Stimulated activated CD8-positive, alpha-beta memory T cell treated with anti-CD3 and anti-CD28 coated beads, Interleukin-12 subunit alpha, Interleukin-12 subunit beta, amount 100 ng/mL, for 4 hours (primary cell): ENCODE measurements at places on chromosomes 6 and 20.

GRCh38 chr6:109768485-109768884 is 77.4 kb downstream of the FIG4 start:
- no peak for DNase-seq

- no peak for DNase-seq
Observed at GRCh38 chr20:63322146-63322932, 29.4 kb downstream of the COL20A1 start.

GRCh38 chr20:25470045-25470444 is 62.6 kb downstream of the GINS1 start:
- DNase-seq, result no peak

GRCh38 chr6:97218912-97219311 is 64.1 kb downstream of the MMS22L start:
- no peak for DNase-seq

DNA sequence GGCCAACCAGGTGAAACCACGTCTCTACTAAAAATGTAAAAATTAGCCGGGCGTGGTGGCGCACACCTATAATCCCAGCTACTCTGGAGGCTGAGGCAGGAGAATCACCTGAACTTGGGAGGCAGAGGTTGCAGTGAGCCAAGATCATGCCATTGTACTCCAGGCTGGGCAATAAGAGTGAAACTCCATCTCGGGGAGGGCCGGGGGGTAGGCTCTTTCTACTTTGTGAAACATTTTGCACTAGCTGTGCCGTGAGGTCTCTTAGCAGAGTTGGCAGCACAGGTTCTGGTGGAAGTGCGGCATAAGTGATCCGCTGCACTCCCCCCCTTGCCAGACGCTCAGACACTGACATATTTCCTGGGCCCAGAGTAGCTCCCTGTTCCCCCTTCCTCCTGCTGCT is 24.5 kb downstream of the PSMG4 start:
- DNase-seq, result no peak

GRCh38 chr6:140178935-140179334 is 804.5 kb upstream of the CITED2 start:
- no peak for DNase-seq

DNA sequence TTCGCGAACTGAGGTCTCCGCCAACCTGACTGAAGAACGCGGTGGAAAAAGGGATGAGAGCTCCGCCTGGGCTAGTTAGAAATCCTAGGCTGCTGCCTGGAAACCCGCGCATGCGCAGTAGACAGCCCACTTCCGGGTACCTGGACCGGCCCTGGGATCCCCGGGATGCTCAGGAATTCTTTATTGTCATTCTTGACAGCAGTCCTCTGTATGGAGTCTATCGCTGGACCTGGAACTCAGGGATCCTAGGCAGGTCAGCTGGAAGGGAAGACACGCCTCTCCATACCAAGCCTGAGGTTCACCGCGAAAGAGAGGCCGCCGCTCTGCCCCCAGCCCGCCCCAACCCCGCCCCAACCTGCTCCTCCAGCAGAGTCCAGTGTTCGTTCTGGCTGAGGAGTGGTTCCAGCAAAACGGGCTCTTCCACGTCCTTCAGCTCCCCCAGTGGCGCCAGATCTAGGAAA is 1379.2 kb upstream of the DEFB115 start:
- no peak for DNase-seq

GRCh38 chr6:108576709-108577108 is 16.0 kb downstream of the FOXO3 start:
- DNase-seq, result no peak

GRCh38 chr6:119201480-119201879 is 123.0 kb upstream of the FAM184A start:
- no peak for DNase-seq

GRCh38 chr20:46222521-46223007 is 85.7 kb downstream of the CDH22 start:
- no peak for DNase-seq

DNA sequence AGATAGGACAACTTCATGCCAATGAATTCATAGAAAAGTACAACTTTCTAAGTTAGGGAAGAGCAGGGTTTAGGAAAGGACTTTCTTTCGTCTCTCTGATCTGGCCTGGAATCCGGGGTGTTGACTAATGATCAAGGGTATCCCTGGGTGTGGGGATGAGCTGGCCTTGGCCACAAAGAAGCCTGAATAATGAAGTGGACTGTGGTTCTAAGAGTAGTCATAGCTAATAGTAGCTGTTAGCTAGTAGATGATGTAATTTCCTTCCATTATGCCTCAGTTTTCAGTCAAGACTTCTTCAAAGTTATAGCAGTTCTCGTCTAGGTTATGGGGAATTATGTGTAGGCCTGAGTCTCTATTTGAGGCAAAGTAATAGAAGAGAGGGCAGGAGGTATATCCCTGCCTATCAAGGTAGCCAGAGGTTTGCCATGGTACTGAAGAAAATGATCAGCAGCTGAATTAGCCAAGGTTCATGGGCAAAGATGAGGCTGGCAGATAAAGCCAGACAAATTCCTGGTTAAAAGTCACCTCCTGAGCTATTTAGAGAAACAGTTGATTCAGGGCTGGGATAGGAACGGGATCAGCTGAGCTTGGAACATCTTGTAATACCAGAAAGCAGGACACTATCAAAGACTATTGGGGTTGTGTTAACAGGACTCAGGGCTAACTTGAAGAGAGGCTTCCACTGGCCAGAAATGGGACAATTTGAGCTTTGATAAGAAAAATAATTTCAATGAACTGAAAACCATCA is 18.7 kb upstream of the TRPC4AP start:
- DNase-seq, result no peak

GRCh38 chr6:77466055-77466450 is 2.8 kb upstream of the HTR1B start:
- no peak for DNase-seq

GRCh38 chr6:31053873-31054272 is 43.6 kb downstream of the MUC22 start:
- no peak for DNase-seq

DNA sequence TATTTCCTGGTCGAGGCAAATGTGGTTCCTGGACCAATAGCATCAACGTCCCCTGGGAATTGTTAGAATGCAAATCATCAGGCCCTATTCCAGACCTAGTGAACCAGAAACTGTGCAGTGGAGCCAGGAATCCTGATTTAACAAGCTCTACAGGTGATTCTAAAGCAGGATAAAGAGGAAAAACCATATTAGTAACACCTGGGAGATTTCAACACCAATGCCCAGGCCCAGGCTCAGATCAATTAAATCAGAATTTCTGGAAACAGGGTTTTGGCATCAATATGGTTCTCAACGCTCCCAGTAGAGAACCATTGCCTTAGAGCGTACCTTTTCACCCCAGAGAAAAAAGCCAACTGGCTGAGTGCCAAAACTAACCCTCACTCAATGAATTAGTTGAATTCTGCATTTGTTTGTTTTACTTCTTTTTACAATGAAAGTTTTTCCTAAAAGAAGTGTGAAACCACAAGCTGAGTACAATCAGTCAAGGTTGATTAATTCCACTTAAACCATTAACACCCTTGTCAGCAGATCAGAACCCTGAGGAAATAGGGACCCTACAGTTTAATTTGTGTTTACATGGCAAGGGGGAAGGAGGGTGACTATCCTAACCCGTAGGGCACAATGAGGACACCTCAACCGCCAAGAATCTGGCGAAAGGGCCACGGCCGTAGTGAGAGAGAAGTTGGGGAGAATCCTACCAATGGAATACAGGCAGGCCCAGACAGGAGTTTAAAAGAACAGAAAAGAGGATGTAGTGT is 34.9 kb upstream of the LOC128125822 start:
- no peak for DNase-seq

GRCh38 chr20:2872459-2873009 is 747 bp upstream of the PTPRA start:
- DNase-seq, result peak; percentile 55

GRCh38 chr6:21143645-21144044 is 449.9 kb upstream of the SOX4 start:
- no peak for DNase-seq

- no peak for DNase-seq
Observed at GRCh38 chr6:3905945-3906845, 57.0 kb downstream of the FAM50B start.

DNA sequence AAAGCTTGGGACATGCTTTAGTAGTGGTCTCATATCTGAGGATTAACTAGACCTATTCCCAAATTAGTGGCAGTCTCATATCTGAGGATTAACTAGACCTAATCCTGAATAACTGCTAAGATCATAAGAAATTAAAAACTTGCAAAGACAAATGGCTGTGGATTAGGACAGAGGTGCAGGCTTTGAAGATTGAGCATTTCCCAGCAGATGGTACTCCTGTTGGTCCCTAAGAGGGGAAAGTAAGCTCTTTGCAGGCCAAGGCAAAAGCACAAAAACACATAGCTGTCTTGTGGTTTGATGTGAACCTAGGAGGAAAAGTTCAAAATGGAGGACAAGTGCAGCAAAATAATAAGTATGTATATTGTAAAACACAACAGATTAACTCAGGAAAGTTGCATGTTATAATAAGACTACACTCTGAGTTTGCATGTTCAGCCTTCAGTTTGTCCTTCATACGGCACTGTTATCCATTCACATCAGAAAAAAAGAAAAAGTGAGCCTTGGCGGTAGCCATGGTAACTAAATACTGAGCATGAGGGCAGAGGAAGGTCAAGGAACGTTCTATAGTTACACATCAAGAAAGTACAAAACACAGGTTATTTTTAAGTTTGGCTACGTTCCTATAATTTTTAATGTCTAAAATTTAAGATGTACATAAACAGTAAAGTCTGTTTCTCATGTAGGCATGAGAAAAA is 62.8 kb downstream of the FILIP1 start:
- no peak for DNase-seq

- DNase-seq, result no peak
Observed at GRCh38 chr20:36895036-36895435, 19.1 kb downstream of the TLDC2 start.

DNA sequence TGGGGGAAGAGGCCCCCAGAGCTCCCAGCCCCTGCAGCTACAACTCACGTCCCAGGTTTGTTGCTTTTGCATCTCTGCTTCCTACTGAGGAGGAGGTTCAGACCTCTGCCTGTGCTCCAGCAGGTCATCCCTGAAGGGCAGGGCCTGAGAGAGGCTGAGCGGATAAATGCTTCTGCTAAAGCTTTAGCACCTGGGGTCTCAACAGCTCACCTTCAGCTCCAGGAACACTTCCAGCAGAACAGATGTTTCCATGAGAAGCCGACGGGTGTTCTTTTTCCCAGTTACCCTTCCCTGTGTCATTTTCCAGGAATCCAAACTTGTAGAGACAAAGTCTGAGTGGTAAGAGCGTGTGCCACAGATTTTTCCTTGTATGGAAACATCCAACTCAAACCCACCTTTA is 208.8 kb downstream of the TBC1D7 start:
- DNase-seq, result no peak

DNA sequence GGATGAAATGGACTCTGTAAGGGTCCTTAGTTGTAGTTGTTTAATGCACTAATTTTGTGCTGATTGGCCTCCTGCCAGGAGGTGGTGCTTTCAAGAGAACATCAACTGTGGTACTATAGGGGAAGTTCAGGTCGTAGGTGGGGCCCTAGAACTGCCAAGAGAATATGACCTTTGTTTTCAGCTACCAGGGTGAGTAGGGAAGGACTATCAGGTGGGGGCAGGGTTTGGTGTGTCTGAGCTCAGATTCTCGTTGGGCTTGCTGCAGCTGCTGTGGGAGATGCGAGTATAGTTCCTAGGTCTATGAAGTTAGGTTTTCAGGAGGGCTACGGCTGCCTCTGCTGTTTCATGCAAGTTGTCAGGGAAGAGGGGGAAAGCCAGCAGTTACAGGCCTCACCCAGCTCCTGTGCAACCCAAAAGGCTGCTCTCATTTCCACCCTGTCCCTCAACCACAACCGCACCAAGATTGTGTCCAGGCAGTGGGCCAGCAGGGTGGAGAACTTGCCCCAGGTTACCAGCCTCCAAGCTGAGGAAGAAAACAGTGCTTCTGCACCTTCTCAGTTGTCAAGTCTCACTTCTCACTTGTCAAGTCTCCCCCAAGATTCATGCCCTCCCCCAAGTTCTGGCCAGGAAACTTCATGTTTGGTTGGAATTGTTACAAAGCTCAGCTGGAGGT is 626.5 kb upstream of the MAP3K7 start:
- DNase-seq, result no peak

DNA sequence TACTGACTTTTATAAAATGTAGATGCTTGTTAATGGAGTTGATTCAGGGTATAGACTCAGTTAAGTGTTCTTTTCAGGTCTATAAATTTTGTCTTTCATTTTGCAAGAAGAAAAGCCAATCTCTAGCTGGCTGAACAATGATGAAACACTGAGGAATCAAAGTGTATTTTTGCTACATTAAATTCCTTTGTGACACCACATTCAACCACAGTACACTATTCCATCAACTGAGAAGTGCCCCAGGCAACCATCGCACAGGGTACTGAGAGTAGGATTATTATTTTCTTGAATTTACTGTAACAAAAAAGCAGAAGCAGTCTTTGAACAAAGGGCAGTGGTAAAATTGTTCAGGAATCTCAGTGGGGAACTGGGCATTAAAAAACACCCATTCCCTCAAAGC is 83.6 kb downstream of the PREP start:
- DNase-seq, result no peak

DNA sequence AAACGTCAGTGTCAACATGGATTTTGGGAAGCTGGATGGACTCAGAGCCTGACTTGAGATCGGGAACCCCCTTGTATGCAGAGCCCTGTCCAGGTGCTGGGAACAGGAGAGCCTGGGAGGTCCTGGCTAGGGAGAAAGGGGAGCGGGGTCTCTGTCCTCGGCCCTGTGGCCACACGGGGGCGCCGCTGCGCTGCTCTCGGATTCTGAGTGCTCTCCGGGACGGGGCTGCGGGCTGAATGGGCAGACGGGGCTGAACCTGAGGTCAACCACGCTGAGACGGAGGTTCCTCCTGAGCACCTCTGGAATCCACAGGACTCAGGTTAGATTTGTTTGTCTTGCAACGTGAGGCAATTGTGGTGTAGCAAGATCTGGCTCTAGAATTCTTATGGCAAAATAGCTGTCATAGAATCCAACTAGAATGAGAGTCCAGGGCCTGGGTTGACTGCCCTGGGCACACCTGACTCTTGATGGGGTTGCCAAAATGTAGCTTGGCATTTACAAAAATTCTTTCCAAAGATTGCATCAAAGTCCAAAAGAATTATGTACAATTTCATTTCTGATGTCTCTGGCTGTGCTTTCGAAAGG is 20.6 kb upstream of the HLA-F start:
- peak; percentile 60 for DNase-seq
